HFFc6 (cell line): ENCODE measurements at places on chromosomes 4 and X.

- H3K27me3 ChIP-seq = peaks cover 2% of the 10 kb centered on the region; the same call in 1 of the 2 replicates
- H3K4me1 ChIP-seq = no peaks in the 10 kb centered on the region
- H3K36me3 ChIP-seq = no peaks in the 10 kb centered on the region
- no peak overlapping the region for H3K4me3 ChIP-seq
Measured at GRCh38 chr4:154916068-154916467, 135.0 kb downstream of the RBM46 start.

GRCh38 chr4:127685292-127685691 is 44.9 kb upstream of the SLC25A31 start:
- no peak overlapping the region; the same call in 1 of the 2 replicates for H3K27ac ChIP-seq
- H3K4me1 ChIP-seq = peaks cover 28% of the 10 kb centered on the region
- peak; percentile 34 for DNase-seq
- H3K4me3 ChIP-seq = no peak overlapping the region
- H3K36me3 ChIP-seq = peaks cover 7% of the 10 kb centered on the region; the same call in 1 of the 2 replicates

DNA sequence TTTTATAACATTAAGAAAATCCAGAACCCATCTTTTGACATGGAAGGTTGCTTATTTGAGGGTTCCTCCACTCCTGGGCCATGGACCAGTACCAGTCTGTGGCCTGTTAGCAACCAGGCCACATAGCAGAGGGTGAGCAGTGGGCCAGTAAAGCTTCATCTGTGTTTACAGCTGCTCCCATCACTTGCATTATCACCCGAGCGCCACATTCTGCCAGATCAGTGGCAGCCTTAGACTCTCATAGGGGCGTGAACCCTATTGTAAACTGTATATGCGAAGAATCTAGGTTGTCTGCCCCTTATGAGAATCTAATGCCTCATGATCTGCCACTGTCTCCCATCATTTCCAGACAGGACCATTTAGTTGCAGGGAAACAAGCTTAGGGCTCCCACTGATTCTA is 58.6 kb downstream of the NDST4 start:
- no peaks in the 10 kb centered on the region for H3K36me3 ChIP-seq
- no peak overlapping the region for H3K27ac ChIP-seq
- no peak for DNase-seq
- no peaks in the 10 kb centered on the region for H3K4me1 ChIP-seq

- H3K4me1 ChIP-seq = peaks cover 20% of the 10 kb centered on the region
- H3K27me3 ChIP-seq = peaks cover 18% of the 10 kb centered on the region; the same call in 1 of the 2 replicates
- H3K36me3 ChIP-seq = no peaks in the 10 kb centered on the region
- H3K27ac ChIP-seq = no peak overlapping the region
- no peak for DNase-seq
Measured at GRCh38 chr4:40190019-40190418, 6.8 kb upstream of the RHOH start.

GRCh38 chr4:173543266-173543665 is 13.2 kb upstream of the HAND2 start:
- 0 out of 2 replicates have a peak, but pooled peaks cover 5% of the 10 kb centered on the region for H3K4me1 ChIP-seq
- H3K27me3 ChIP-seq = peaks cover 12% of the 10 kb centered on the region
- H3K4me3 ChIP-seq = no peak overlapping the region
- H3K36me3 ChIP-seq = no peaks in the 10 kb centered on the region
